Activated T-cell treated with anti-CD3 and anti-CD28 coated beads, Interleukin-2, amount 50 U/mL, for 72 hours (primary cell): ENCODE measurements at places on chromosomes 5 and 9.

GRCh38 chr5:26578002-26578401 is 460.4 kb downstream of the CDH9 start:
- no peak for DNase-seq

GRCh38 chr9:93619272-93619775 is 42.9 kb downstream of the PHF2 start:
- no peak for DNase-seq

- no peak for DNase-seq
Measured at GRCh38 chr5:27598576-27598975, 560.2 kb upstream of the CDH9 start.

- DNase-seq: no peak
Measured at GRCh38 chr5:10393491-10393890, 40.0 kb downstream of the MARCHF6 start.

DNA sequence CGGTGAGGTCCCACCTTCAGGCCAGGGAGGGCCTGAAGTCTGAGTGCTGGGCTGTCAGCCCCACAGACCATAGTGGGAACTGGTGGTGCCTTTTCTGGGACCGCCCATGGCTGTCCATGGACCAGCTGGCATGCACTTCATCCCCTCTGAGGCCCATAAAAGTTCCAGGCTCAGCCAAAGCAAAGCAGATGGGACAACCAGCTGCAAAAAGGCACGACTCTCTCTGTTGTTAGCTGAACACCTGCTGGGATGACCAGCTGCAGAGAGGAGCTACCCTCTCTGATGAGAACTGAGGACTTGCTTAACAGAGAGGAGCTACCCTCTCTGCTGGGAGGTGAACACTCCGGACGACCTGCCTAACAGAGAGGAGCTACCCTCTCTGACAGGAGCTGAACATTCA is 844.3 kb upstream of the DMAC1 start:
- DNase-seq: no peak

GRCh38 chr9:137465720-137466388 is 6.7 kb upstream of the NSMF start:
- DNase-seq: no peak

DNA sequence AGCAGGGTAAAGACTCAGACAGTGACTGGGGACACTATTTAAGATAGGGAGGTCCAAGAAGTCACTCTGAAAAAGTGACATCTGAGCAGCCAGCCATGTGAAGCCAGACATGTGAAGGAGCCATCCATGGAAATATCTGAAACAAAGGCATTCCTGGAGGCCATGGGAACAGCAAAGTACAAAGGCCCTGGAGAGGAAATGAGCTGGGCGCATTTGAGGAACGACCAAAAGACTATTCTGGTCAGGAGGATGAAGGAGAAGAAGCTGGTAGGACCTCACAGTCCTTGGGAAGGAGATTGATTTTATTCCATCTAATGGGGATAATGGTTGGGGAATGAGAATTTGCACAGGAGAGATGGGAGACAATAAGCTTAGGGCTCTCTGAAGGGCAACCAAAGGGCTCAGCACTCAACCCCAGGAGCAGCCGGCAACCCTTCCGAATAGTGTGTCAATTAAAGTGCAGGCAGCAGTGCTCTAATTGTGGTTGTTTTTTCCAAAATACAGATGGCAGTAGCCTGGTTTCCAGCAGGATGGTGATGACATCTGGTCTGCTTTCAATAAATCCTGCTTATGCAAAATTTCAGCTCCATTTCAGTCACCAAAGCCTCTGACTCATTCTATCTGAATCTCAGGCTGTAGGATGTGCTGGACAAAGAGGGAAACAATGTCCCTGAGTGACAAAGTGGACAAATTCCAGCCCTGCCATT is 26.7 kb downstream of the FOXI1 start:
- no peak for DNase-seq

- no peak for DNase-seq
Measured at GRCh38 chr9:109699019-109699418, 81.0 kb upstream of the PALM2AKAP2 start.

DNA sequence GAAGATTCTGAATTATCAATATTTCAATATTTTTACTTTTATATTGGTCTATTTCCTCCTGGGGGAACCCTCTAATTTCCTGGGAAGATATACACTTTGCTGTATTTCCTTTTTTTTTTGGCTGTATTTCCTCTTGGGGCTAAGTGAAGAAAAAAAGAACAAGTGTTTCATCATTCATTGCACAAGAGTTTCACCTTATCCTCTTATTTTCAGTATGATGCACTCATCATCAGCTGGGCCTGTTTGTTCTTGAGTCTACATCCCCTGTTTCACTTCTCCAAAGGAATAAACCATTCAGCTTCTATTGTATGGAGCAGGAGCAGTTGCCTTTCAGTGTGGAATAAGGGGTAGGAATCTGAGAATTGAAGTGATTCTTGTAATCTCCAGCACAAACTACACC is 210.8 kb downstream of the FAM170A start:
- no peak for DNase-seq

DNA sequence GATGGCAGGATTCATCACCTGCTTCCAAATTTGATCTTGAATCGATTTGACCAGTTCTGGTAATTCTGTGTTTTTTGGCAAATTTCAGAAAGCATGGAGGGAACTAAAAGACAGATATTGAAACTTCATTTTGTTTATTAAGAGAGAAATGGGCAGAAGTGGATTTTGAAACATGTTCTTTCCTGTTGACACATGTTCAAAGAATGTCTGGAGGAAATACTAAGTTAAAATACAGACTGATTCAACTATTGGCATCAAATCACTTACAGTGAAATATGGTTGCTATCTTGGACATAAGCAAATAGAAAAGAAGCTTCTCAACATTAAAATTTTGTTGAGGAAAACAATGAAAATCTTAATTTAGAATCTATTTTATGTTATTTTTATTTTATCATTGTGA is 19.3 kb upstream of the GZMK start:
- DNase-seq: no peak

GRCh38 chr9:84953252-84953773 is 283.8 kb downstream of the NTRK2 start:
- no peak for DNase-seq

GRCh38 chr5:136155078-136155477 is 22.4 kb downstream of the SMAD5 start:
- no peak for DNase-seq

GRCh38 chr9:105046907-105047741 is 119.2 kb upstream of the ABCA1 start:
- no peak for DNase-seq

- DNase-seq: no peak
Measured at GRCh38 chr5:112316731-112317130, 102.3 kb downstream of the EPB41L4A start.

DNA sequence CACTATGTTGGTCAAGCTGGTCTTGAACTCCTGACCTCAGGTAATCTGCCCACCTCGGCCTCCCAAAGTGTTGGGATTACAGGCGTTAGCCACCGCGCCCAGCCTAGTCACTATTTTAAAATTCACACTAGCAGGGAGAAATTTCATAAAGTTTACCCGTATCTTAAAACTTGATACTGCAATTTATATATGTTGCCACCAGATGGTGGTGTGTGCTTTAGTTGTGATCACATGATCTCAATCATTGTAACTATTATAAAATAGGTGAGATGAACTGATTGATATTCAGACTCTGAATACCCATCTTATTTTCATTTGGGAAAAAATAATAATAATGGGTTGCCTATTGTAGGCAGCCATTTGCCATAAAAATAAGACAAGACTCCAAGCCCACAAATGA is 1330.4 kb upstream of the WWC1 start:
- no peak for DNase-seq

DNA sequence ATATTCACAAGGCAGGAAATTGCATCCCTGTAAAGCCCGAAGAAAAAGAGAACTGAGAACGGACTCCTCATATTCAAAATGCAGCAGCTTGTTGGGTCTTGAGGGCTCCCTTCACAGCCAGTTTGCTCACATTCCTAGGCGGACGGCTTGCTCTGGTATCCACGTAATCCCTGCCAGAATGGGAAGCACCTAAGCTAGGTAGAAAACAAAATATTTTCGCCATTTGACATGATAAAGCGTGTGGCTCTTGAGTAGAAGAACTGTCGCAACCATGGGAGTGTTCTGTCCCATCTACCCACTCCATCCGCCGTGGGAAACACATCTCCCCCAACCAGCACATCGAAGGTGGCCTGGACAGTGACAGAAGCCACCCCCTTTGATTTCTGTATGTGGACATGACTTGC is 183.1 kb downstream of the GAS1 start:
- no peak for DNase-seq

DNA sequence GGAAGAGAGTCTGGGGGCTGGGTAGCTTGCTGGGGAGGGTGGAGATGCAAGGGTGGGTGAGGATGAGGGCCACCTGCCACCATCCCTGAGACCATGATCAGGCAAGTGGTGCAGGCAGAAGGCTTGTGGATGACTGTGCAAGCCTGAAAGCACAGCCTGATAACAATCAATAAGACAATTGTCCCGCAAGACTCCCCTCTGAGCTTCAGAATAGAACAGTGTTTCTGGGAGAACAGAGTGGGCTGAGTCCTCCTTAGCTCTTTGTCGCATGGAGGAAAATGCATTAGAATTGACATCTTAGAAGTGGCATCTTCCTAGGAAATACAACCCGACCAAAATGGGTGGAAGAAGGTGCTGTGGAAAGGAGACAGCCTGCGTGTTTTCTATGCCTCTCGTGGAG is 6.6 kb downstream of the GADD45G start:
- no peak for DNase-seq

GRCh38 chr5:124460642-124461041 is 285.8 kb downstream of the ZNF608 start:
- DNase-seq: no peak

- DNase-seq: no peak
Measured at GRCh38 chr5:97112230-97112629, 30.2 kb downstream of the LIX1 start.

GRCh38 chr9:128206916-128207910 is 4.0 kb downstream of the DNM1 start:
- no peak for DNase-seq

GRCh38 chr5:112586596-112587062 is 151.1 kb upstream of the APC start:
- DNase-seq: no peak

GRCh38 chr5:92581690-92582089 is 999.3 kb downstream of the NR2F1-AS1 start:
- DNase-seq: no peak

DNA sequence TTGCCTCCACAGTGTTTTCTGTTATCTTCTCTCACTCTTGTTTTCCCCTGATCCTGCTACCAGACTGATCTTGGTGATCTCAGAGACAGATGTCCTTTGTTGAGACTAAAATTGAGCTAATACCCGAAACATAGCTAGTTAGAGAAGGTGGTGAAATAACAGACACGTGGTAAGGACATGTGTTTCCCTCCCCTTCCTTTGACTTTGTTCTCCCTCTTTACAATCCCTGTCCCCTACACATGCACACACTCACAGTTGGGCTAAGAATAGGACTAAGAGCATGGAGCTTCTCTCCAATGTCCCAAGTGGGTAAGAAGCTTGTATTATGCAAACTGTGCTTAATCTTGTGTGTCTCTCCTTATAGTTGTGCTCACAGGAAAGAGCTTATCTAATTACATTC is 1603.0 kb upstream of the C9orf72 start:
- no peak for DNase-seq

- no peak for DNase-seq
Measured at GRCh38 chr5:150946351-150946905, 41.6 kb upstream of the ZNF300 start.

- no peak for DNase-seq
Measured at GRCh38 chr9:116471944-116472506, 215.1 kb upstream of the TRIM32 start.

GRCh38 chr9:103985077-103985476 is 109.0 kb upstream of the SMC2 start:
- DNase-seq: no peak

DNA sequence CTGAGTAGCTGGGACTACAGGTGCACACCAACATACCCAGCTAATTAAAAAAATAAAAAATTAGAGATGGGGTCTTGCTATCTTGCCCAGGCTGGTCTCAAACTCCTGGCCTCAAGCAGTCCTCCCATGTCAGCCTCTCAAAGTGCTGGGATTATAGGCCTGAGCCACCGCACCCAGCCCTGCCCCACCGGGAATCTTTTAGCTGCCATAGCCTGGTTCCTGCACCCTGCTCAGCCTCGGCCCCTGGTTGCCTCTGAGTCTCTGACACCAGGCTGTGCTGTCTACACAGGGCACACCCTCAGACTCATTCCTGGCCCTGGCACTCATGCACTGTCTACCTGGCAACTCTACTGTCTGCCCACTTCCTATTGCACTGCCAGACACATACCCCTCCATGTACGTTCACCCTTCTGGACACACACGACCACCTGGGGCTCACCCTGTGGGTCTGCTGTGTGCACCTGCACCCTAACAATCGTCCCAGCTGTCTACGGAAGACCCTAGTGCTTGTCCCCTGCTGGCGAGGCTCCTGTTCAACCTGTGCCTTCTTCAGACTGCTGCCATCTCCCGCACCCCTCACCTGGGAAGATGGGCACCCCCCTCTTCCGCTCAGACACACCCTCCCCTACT is 1.4 kb downstream of the PROP1 start:
- no peak for DNase-seq

- no peak for DNase-seq
Measured at GRCh38 chr5:79811081-79811480, 121.4 kb downstream of the CMYA5 start.

DNA sequence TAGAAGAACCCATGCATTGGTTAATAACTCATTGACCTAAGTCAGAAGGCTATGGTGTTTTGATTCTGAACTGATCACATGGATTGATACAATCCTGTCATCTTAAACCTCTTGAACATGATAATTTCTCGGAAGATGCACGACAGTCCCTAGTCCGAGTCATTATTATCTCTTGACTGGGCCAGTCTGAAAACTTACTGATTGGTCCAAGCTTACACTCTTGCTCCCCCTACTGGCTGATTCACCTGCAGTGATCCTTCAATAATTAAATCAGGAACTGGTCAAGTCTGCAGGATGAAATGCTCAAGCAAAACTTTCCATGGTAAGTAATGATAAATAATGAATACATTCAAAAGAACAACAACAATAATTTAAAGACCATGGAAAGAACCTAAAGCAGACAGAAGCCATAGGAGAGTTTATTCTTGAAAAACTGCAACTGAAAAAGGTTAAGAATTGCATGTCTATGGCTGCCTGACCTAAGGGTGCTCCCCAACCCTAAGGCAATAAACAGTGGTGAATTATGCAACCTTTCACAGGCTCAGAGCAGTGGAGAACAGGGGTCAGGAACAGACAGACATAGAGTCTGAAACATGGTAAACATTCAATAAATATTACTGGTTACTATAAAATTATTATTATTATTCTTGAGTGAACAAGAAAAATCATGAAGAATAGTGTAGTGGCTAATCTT is 79.3 kb downstream of the BRINP1 start:
- peak; percentile 1 for DNase-seq
